Right ventricle myocardium superior (tissue), 1 donor: ENCODE measurements at places on chromosomes 4 and X.

DNA sequence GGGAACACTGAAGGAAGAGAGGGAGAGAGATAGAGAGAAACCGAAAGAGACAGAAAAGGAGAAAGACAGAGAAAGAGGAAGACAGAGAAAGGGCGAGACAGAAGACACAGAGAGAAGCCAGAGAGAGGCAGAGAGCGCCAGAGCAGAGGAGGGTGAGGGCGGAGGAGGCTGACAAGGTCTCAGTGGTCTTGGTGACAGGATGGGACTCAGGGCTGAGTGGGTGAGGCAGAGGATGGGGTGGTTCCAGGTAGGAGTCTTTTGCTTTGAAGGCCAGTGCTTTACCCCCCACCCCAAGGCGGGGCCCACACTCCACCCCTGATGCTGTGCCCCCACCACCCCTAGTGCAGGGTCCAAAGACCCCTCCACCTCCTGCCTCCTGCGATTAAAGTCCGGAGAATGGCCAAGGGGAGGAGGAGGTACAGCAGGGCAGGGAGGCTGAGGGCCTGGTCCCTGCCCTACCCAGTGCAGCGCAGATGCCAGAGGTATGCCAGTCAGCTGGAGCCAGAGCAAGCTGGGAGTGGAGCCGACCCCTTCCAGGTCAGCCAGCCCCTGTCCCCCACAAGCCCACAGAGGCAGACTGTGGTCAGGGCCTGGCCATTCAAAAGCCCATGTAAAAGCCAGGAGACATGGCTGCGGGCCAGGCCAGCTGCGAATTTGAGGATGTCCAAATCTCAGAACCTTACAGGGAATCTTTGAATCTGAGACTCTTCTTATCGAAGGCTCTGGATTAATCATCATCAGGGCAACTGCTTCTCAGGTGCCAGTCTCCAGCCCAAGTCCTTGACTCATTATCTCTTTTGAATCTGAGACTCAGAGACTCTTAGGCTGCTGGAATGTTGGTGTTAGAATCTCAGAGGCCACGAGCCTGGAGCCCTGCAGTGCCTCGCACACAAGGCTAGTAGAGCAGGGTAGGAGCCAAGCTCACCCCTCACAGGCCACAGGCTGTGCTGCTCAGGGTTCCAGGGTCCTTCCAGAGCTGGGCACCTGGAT, 758 bp downstream of the IQSEC2 start:
- DNase-seq = peak; percentile 85

DNA sequence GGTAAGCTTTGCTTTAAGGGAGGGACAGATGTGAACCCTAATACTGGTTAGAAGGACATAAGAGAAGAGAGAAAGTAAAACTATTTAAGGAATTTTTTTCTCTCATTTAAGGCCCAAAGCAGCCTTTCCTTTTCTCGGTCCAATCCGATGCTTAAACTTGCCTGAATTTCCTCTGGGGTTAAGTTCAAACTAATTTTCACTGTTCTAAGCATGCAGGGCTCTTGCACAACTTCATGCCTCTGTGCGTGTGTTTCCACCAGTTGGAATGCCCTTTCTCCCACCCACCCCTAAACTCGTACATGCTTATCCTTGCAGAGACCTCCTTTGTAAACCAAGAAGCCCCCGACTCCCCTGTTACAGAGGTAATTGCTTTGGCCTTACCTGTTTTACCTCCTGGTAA, 204.7 kb downstream of the CBR4 start:
- no peak for DNase-seq

- no peak for DNase-seq
Measured at GRCh38 chrX:119486745-119487144, 18.5 kb downstream of the SLC25A5 start.

DNA sequence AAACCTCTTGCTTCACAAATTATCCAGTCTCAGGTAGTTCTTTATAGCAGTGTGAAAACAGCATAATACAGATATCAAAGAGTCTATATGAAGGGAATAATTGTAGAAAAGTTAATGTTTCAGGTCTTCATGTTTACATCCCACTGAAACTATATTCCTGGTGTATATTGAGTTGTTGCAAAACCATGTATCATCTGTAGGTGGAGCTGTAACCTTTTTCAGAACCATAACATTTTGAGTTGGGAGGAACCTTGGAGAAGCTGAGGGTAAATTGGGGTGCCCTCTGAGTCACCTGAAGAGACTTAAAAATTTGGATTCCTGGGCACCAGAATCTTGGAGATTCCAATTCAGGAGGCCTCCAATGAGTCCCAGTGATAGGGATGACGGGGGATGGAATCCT, 51.9 kb upstream of the TAPT1 start:
- no peak for DNase-seq

DNA sequence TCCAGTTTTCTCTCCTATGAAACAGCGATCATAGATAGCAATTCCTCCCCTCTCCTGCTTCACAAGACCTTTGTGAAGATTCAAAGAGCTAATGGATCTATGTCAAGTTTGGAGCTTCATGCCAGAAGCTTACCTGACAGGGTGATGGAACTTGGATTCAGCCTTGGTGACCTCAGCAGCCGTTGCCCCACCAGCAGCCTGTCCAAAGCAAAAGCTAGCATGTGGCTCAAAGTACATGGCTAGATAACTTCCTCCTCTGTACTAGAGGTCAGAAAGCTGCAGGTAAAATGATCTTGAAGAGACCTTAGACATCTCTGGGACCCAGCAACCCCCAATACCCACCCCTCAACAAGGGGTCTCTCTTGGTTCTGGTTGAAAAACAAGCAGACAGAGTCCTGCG, 1.8 kb downstream of the RIPPLY1 start:
- DNase-seq = no peak

DNA sequence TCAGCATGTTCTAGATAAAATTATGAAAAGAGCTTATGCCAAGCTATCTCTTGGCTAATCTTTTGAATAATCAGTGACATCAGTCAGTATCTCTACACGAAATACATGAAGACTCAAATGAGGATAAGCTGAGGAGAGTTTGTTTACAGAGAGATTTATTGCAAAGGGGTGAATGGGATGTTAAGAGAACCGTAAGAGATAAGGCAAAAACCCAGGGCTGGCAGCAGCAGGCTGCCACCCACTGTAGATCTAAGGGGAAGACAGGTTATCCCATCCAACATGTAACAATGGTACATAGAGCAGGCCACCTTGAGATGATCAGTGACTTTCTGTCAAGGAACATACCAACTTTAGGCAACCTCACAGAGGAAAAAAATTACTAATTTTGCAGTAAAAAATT, 432.1 kb upstream of the NR3C2 start:
- DNase-seq = no peak

DNA sequence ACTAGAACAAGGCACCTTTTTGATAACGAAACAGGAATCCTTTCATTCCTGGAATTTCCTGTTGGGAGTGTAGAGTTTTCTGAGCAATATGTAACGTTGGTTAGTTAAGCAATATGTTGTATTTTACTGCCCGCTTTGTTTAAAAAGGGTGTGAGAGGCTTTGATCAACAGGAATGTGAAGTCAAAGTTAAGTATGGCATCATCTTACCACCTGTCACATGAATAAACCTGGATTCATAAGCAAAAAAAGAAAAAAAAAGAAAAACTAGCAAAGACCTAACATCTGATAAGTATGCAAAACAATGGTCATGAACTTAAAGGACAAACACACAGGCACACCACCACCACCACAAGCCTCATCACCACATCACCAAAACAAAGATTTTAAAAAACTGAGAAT, 7.1 kb upstream of the CXCL5 start:
- no peak for DNase-seq

- no peak for DNase-seq
Measured at GRCh38 chr4:74536557-74536956, 91.6 kb downstream of the AREG start.

DNA sequence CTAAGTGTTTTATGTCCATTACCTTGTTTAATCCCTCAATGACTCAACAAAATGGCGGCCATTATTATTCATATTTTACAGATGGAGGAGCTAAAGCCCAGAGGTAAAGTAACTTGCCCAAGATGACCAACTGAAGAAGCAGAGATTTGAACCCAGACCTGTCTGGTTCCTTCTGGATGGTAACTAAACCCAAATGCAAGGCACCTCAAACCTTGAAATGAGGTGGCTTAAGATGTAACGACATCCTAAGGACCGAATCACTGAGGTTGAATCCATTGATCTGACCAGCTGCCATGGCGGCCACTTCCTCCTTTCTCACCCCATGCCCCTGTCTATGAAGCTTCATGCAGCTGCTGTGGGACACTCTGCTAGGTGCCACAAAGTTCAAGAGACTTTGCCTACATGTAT, 932 bp downstream of the TLR10 start:
- DNase-seq = no peak

- no peak for DNase-seq
Measured at GRCh38 chrX:151962034-151962433, 12.4 kb downstream of the GABRE start.

DNA sequence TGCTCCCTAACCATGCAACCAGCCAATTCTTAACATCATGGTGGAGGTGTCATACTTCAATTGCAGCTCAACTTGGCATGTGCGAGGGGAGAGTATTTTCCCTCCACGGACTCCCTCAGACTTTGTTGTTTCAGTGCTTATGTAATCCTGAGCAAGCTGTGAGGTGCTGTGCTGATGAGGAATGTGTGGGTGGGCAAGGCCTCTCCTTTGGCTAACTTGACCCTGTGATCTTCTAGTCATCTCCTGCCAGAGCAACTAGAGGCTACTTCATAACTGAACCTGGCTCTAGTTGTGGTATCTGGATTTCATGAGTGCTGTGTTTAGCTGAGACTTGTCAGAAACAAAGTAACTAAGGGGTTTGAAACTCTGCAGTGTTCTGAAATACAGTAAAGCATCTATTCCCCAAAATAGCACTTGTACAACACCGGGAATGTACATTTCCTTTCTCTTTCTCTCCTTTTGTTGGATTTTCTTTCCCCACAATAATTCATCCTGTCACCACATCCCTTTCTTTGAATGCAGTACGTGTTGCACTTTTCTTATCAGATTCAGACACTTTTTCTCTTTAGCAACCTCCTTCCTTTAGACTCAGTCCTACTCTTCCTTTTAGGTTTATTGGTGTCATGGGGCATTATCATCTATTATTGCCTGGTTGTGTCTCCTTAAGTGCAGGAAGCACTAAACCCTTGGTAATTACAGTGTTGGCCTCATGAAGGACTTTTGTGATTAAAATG, 415.2 kb upstream of the NR3C2 start:
- no peak for DNase-seq

DNA sequence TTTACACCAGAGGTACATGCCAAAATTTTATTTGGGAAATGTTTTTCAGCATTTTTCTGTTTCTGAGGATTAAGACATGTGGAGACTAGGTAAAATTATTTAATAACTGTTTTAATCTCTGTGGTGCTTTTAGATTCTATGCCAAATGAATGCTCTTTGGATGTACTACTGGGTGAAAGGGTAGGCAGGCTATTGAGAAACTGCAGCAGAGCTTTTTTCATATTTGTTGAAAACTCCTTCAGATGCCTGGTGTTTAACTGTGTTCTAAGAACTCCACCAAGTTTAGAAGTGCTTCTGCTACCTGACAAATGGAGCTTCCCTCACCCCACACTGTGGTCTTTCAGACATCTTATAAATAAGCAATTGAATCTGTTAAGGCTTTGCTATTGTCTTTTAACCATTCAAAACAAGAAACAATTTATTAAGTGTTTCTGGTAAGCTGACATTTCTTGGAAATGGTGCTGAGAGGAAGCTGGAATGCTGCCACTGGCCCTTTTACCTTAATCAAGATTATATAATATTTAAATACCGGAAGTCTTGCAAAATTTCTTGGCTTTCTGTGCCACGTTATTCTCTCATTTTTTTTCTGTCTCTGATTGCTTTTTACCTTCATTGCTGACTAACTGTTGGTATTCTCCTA, 51.2 kb upstream of the CYSLTR1 start:
- no peak for DNase-seq

- DNase-seq = peak; percentile 55
Measured at GRCh38 chr4:1177274-1178141, 5.1 kb upstream of the SPON2 start.

GRCh38 chr4:87141428-87141827, 79.0 kb downstream of the KLHL8 start:
- no peak for DNase-seq

DNA sequence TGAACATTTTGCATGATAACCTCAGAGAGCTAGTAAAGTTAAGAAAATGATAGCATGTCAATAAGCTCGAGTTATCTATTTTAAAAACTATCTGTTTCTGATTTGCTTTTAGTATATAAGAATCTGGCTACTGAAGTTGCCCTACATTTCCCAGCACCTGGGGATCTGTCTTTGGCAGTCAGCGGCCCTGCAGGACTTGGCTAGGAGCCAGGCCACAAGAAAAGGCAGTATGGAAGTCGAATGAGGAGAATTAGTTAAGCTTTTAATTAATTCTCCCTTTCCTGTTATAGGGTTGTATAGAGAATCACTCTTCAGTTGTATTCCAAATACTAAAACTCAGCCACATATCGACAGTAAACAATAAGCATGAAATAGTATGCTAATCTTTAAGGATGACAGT, 22.7 kb downstream of the POU4F2 start:
- DNase-seq = no peak

- no peak for DNase-seq
Measured at GRCh38 chr4:13611283-13611842, 16.2 kb downstream of the BOD1L1 start.

GRCh38 chr4:183758061-183758757, 99.1 kb downstream of the TRAPPC11 start:
- DNase-seq = peak; percentile 82

GRCh38 chr4:53905276-53905940, 159.0 kb downstream of the CHIC2 start:
- DNase-seq = no peak

DNA sequence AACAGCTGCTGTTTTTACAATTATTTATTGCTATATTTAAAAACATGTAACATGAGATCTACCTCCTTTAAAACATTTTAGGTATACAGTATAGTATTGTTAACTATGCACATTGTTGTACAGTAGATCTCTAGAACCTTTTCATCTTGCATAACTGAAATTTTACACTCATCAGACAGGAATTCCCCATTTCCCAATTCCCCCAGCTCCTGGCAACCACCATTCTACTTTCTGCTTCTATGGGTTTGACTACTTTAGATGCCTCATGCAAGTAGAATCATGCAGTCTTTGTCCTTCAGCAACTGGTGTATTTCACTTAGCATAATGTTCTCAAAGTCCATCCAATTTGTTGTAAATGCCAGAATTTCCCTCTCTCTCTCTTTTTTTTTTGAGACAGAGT, 9.7 kb upstream of the LSM6 start:
- no peak for DNase-seq

DNA sequence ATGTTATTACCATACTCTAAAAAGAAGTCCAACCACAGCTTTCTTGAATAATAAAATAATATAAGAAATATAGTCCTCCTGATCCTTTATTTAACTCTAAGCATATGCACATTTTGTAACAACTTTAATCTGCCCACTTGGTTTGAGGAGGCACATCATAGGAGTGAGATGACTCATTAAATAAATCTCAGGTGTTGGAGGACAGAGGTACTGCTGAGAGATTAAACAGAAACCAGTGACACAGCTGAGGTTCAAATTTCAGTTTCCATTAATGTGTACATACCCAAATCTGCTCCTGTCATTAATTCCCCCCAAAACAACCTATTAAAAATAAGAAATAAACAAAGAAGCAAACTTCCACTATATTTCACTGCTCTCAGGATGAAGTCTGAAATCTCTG, 211.0 kb downstream of the KCTD8 start:
- DNase-seq = no peak

GRCh38 chr4:73501664-73502265, 20.2 kb downstream of the AFM start:
- DNase-seq = no peak
